ENCODE measurements at places on chromosomes 3 and 15.

DNA sequence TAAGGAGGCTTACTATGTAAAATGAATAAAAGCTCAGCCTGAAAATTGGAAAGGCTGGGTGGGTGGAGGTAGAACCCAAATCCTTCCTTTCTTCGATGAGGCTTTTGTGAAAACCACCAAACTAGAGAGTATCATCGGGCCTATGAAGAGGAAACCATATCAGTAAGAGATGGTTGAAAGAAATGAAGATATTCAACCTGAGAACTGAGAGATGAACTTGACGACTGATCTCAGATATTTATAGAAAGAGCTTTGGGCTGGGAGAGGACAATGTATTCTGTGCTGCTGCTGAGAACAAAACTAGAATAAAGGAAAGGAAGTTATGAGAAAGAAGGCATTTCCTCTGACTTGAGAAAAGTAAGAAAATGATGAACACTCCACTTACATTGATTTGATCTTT is 236.6 kb downstream of the KCNH8 start:
- no peak for DNase-seq

GRCh38 chr3:185779461-185779860 is 45.4 kb downstream of the IGF2BP2 start:
- no peak for DNase-seq

- DNase-seq = no peak
Observed at GRCh38 chr3:180563406-180563805, 38.6 kb upstream of the TTC14 start.

DNA sequence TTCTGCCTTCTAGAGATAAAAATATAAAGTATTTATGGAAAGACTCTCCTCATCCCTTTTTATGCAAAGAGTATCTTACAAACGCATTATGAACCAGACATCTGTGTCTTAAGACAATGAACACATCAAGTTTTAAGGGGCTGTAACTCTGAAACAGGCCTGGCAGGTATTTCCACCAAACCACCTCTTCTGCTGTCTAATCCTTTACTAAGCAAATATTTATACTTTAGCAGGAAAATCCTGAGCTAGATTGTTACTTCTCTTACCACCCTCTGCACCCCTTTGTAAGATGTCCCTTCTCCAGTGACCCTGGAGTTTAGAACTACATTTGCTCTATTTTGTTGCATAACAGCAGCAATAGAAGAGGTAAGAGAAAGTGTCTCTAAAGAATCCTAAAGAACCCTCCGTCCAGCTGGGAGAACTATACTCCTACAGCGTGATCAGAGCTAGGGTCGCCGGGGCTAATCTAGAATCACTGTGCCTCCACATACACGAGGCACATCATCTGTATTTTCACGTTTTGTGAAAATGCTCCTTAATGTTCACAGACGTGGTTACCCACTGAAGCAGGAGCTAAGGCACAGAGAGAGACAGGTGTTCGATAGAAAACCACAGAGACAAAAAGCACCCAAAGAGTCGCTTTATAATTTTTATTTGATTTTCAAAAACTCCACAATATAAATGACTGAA is 129.6 kb downstream of the FOXP1 start:
- no peak for DNase-seq

GRCh38 chr3:187918081-187918644 is 172.9 kb upstream of the BCL6 start:
- DNase-seq = no peak

GRCh38 chr3:61055447-61055846 is 195.8 kb downstream of the FHIT start:
- DNase-seq = no peak

GRCh38 chr15:25136119-25136518 is 181.3 kb downstream of the SNRPN start:
- DNase-seq = no peak

DNA sequence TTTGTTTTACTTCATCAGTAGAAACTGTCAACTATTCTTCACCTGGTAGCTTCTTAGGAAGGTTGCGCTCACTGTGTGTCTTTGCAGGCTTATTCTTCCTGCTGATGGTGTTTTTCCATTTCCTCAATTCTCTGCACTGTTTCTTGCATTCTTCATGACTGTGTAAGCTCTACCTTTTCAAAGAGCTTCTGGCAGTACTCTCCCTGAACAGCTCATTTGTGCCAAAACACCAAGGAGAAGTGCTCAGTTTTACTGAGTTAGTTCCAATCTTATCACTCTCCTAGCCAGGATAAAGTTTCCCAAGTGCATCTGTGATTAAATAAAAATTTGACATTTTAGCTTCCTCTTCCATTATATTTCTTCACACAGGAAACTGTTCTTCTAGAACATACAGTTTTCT is 339.8 kb downstream of the EPHA3 start:
- no peak for DNase-seq
